ENCODE measurements at places on chromosomes 2 and 18.
A peak's percentile ranks its signal among the peaks of the same experiment; 100 is the strongest.

DNA sequence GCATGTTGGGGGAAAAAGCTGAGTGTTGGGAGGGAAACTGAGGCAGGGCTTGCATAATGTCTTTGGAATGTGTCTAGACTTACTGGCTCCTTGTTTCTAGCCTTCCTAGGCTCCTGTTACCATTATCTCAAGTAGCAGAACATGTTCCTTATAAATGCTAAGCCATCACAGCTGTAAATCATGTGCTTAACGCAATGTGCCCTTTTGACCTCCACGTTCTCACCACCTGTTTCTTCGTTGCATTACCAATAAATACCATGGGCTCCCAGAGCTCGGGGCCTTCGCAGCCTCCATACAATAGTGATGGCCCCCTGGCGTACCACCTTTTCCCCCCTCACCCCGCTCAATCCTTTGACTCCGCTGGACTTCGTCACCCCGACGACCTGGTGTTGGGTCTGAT lies 54.0 kb upstream of the CWC22 start:
- H3K27ac ChIP-seq = no peak overlapping the region
- peaks cover 70% of the 10 kb centered on the region for H3K27me3 ChIP-seq
- H3K4me3 ChIP-seq = no peak overlapping the region

GRCh38 chr2:195694553-195694952 lies 37.5 kb downstream of the SLC39A10 start:
- no peaks in the 10 kb centered on the region for H3K4me1 ChIP-seq
- DNase-seq = no peak
- no peaks in the 10 kb centered on the region for H3K27me3 ChIP-seq

DNA sequence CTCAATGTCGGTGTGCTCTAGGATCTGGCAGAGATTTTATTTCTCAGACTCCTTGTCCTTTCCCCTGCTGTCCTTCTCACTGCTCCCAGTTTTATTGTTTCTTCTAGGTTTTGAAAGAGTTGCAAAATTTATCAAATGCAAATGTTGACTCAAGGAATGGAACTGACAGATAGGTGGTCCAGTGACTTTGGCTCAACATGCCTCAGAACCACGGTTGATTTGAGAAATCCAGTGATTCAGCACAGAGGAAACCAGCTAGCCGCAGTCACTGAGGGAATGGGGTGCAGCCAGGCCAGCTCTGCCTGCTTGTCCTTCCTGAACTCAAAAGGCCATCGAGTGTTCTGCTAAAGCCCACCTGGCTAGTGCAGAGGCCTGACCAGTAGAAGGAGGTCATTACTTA lies 125.7 kb upstream of the LYPD6 start:
- DNase-seq = no peak
- no peaks in the 10 kb centered on the region for H3K27me3 ChIP-seq
- H3K4me1 ChIP-seq = no peaks in the 10 kb centered on the region
- no peak overlapping the region for H3K4me3 ChIP-seq
- no peaks in the 10 kb centered on the region for H3K36me3 ChIP-seq

DNA sequence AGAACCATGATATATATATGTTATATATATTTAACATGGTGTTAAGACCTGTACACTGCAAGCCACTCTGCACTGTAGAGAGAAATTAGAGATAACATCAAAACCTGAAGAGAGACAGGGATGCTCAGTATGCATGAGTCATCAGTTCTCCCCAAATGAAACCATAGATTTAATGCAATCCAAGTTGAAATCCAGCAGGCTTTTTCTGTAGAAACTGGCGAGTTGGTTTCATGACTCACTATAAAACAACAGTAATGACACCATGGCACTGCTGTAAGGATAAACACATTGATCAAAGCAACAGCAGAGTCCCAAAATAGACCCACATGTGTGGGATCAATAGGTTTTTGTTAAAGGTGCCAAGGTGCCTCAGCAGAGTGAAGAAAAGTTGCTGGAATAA lies 65.8 kb downstream of the RTP5 start:
- no peak overlapping the region for H3K4me3 ChIP-seq
- H3K36me3 ChIP-seq = no peaks in the 10 kb centered on the region
- H3K27me3 ChIP-seq = no peaks in the 10 kb centered on the region
- peak; percentile 97 for DNase-seq

DNA sequence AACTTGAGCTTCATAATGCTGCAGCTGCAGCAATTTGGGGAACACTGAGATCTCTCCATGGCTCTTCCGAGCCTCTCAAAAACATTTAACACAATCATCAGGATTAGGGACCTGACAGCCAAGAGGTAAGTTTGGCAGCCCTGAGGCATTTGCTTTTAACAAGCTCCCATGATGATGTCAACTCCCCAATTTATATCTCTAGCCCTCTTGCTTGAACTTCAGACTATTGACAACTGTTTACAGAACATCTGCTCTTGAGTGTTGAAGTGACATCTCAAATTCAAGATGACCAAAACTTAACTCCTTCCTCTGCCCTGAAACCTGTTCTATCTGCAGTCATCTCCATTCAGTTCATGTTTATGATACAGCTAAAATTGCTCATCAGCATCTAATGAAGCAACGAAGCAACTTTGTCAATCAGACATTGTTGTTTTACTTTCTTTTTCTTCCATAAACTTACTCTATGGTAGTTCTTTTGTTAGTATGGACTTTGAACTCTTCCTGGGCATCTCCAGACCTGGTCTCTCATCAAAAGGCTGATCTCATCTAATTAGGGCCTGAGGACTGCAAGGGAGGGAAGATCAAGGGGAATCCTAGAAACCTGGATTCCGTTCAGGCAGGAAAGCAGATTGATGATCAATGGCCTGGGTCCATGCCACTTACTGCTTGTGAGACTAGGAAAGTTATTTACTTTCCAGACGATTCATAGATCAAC lies 48.1 kb downstream of the SEMA4F start:
- no peak overlapping the region for H3K4me3 ChIP-seq
- H3K27me3 ChIP-seq = peaks cover 6% of the 10 kb centered on the region
- no peaks in the 10 kb centered on the region for H3K36me3 ChIP-seq
- no peak for DNase-seq
- H3K4me1 ChIP-seq = peaks cover 9% of the 10 kb centered on the region
- no peak overlapping the region for H3K27ac ChIP-seq

DNA sequence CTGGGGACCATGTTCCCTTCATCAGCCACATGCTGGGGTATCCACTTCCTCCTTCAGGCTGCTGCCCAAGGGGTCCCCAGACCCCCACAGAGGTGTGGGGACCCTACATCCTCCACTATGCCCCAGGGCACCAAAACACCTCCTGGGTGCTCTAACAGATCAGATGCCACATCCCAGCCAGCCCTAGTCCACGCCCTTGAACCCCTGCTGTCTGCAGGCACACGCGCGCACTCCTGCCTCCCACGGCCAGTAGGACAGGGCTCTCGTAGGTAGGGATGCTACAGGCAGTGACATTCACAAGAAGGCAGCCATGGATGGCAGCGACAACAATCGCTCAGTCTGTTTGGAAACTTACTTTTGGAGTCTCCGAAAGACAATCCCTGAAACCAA lies 3.0 kb upstream of the GPC1 start:
- H3K36me3 ChIP-seq = no peaks in the 10 kb centered on the region
- H3K27me3 ChIP-seq = no peaks in the 10 kb centered on the region
- peak; percentile 77 for DNase-seq
- H3K4me1 ChIP-seq = peaks cover 18% of the 10 kb centered on the region
- H3K4me3 ChIP-seq = no peak overlapping the region

GRCh38 chr2:157918319-157918718 lies 42.2 kb upstream of the ACVR1 start:
- H3K36me3 ChIP-seq = no peaks in the 10 kb centered on the region
- H3K27me3 ChIP-seq = peaks cover 13% of the 10 kb centered on the region
- H3K4me3 ChIP-seq = no peak overlapping the region
- DNase-seq = no peak
- H3K4me1 ChIP-seq = no peaks in the 10 kb centered on the region

Data from osteoblast (primary cell).